Head of caudate nucleus (tissue), 42 donors: ENCODE measurements at places on chromosomes 12 and 14.

- DNase-seq: no peak
These were observed 31.8 kb downstream of the ISCA2 start for GRCh38 chr14:74525361-74525851.

GRCh38 chr12:14845350-14845750 is 2.0 kb upstream of the ART4 start:
- peak; percentile 21 for DNase-seq

GRCh38 chr14:28163233-28163632 is 603.4 kb upstream of the FOXG1 start:
- DNase-seq: no peak

- no peak for DNase-seq
These were observed 476.5 kb upstream of the TBX3 start for GRCh38 chr12:115160271-115161128.

DNA sequence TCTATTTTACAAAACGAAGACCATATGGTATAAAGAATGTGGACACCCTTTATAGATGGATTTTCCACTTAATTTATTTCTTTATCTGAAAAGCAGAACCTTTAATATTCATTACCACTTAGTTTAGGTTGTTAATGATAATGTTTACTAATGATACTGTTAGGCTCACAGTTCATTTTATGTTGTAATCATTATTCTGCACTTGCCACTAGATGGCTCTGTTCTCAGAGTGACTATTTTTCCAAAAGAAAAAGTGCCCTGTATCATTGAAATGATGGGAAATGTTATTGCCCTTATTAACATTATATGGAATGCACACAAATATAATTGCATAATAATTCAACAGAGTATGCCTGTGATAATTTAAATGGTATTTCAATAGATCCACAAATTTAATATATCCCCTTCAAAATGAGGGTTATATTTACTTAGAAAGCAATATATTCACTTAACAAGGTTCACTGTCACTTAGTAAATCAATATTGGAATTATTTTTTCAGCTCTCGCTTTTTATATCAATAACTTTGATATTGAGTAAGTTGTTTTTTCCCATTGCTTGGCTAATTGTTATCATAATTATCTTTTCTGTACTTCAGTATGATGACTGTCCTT is 95.7 kb downstream of the PDE3A start:
- DNase-seq: no peak

DNA sequence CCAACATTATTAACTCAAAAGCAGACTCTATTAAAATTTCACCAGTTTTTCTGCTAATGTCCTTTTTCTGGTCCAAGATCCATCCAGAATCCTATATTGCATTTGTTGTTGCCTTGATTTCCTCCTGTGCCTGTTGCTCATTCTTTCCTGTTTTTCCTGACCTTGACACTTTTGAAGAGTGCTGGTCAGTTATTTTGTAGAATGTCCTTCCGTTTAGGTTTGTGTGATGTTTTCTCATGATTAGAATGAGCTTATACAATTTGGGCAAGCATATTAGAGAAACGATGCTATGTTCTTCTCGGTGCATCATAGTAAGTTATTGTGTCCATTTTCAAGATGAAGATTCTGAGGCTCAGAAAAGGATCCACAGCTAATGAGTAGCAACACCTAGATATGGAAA is 33.9 kb downstream of the PHLDA1 start:
- DNase-seq: no peak

GRCh38 chr12:40986001-40986400 is 202.1 kb upstream of the PDZRN4 start:
- no peak for DNase-seq

- peak; percentile 36 for DNase-seq
These were observed 72.6 kb upstream of the TCL1A start for GRCh38 chr14:95786566-95786965.

DNA sequence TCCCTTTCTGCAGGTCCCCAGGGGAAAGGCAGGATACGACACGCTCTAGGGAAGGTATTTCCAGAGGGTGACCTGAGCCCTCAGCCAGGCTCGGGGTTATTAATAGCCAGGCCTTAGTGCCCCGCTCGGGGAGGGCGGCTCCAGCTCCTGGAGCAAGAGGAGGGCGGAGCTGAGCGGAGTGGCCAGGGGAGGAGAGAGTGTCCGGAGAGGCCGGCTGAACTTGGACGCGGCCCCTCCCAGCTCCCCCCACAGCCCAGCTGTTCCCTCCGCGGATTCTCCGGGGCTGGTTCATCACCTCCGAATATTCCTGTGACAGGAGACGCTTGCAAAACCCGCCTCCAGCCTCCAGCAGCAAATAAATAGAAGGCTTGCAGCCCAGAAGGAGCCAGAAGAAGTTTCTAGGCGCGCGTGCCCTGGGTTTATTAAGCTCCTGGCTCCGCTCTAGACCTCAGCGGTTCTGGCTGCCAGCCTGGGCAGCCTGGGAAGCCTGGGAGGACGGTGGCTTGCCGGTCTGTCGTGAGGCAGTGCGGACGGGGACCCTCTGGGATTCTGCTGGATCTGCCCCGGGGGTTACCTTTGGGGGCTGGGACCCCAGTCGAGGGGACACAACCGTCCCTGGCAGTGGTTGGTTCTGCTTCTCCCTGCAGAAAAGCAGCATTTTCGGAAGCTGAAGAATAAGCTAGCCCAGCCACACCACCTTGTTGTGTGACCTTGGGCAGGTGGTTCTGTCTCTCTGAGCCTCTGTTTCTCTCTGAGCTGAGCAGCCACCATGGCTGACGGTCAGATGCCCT is at the start of gene HSPB8:
Gene HSPB8, plus strand, starts transcription at position 388 of the 791 bp plus-strand sequence. Its CDS starts 382 bp downstream, at position 770.
- DNase-seq: peak; percentile 47

DNA sequence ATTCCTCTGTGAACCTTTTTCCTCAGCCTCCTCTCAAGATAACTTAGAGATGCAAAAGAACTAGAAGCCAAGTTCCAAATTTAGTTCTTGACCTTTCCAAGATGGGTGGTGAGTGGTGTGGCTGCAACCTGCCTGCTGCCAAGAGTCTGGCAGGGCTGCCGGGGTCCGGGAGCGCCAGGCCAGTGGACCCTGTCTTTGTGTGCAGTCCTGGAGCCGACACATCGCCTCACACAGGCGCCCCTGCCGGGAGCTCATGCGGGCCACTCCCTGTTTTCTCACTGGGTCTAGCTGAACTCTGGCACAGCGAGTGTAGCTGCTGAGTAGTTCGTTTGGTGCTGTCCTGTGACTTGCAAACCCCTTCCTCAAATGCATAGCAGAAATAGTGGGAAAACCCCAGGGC is 84.9 kb downstream of the CACNA1C start:
- no peak for DNase-seq

DNA sequence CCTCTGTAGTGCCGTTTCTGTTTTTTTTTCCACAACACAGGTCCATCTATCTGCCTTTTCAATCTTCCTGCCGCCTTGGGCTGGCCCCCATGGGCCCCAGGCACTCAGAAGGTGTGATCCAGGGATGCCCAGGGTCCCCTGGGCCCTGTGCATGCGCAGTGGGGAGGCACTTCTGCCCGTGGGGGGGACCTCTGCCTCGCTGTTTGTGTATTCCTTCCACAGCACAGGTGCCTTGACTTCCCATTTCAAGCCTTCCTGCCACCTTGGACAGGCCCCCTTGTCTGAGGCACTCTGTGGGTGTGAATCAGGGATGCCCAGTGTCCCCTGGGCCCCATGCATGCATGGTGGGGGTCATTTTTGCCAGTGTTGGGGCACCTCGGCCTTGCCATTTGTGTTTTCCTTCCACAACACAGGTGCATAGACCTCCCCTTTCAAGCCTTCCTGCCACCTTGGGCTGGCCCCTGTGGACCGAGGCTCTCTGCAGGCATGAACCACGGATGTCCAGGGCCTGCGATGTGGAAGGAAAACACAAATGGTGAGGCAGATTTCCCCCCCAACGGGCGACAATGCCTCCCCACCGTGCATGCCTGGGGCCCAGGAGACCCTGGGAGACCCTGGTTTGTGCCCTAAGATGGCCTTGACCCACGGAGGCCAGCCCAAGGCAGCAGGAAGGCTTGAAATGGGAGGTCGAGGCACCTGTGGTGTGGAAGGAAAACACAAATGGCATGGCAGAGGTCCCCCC is 366.5 kb downstream of the ALG10 start:
- no peak for DNase-seq
